ENCODE measurements at places on chromosomes 13 and 19. TPM values are rescaled to one million over a fixed set of nuclear protein-coding genes. Genes with fewer than 3 reads are reported as not detected.

- DNase-seq = no peak
Observed at GRCh38 chr13:31444266-31444856, 244.6 kb downstream of the B3GLCT start.

NLRP7 gene
- 0.13 TPM for total RNA-seq

DNA sequence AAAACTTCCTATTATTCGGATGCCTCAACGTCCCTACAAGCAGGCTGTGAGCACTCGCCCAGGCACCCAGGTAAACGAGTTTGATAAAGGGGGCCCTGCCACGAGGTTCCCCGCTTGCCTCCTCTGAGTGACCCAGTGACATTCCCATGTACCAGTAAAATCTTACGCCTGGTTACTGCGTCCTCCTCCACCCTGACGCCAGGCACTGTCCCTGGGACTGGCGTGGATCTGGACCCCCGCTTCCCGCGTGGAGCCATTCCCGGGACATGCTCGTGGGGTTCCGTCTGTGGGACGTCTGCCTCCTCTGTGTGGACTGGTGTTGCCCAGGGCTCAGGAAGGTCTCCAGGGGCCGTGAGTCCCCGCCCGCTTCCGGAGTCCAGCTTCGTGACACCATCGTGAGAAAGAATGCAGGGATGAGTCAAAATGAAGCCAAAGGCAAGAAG, 407 bp upstream of the ZNF550 start:
- DNase-seq = no peak

GRCh38 chr13:108427355-108427754, 157.8 kb downstream of the TNFSF13B start:
- DNase-seq = no peak

DNA sequence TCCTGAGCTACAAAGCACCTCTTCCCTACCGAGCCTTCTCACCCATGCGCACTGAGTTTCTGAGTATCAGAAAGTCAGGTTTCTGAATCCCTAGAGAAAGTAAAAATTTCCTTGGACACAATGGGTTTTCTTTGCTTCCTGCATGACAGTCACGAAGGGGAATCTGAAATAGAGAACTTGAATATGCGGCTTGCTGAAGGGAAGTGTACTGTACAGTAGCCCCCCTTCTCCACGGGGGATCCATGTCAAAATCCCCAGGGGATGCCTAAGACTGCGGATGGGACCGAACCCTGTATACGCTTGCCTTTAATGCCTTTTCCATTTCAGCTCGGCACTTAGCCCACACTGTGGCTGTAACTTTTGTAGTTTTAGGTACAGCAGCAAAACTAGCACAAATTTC, 107.9 kb downstream of the GGACT start:
- no peak for DNase-seq

- peak; percentile 61 for DNase-seq
Observed at GRCh38 chr13:68304286-68304893, 1074.3 kb upstream of the PCDH9 start.

CACNG7 gene
- not detected for total RNA-seq

GPC5 gene
- 0.50 TPM for total RNA-seq

DNA sequence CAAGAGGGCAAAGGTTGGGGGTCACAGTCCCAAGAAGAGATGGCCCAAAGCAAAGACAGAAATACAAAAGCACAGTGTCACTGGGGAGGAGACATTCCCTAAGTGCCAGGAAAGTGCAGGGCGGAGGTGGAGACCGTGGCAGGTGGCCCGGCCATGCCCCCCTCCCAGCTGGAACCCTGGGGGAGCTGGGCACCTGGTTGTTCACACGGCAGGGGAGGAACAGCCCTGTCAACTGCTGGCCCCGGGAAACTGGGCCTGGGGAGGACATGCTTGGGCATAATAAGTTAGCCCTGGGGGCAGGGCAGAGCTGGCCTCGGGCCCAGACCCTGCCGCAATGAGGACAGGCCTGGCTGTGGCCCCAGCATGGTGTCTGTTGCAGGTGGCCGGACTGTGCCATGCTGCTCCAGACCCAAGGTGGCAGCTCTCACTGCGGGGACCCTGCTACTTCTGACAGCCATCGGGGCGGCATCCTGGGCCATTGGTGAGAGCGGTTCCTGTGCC, 7.4 kb downstream of the HPN start:
- DNase-seq = no peak

EFNA2 gene
- 0.37 TPM for total RNA-seq

- DNase-seq = peak; percentile 62
Observed at GRCh38 chr13:26914624-26915023, 154.0 kb upstream of the GPR12 start.

CYP2B6 gene
- not detected for total RNA-seq

- no peak for DNase-seq
Observed at GRCh38 chr13:107845911-107846310, 369.4 kb downstream of the LIG4 start.

DNA sequence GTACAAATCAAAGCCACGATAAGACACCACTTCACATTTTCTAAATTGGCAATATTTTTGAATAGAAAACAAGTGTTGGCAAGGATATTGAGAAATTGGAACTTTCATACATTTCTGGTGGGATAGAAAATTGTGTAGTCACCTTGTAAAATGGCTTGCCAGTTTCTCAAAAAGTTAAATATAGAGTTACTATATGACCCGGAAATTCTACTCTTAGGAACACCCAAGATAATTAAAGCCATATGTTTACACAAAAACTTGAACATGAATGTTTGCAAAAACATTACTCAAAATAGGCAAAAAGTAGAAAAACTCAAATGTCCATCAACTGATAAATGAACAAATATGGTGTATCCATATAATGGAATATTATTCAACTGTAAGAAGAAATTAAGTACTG, 552.5 kb downstream of the TBC1D4 start:
- no peak for DNase-seq

DNA sequence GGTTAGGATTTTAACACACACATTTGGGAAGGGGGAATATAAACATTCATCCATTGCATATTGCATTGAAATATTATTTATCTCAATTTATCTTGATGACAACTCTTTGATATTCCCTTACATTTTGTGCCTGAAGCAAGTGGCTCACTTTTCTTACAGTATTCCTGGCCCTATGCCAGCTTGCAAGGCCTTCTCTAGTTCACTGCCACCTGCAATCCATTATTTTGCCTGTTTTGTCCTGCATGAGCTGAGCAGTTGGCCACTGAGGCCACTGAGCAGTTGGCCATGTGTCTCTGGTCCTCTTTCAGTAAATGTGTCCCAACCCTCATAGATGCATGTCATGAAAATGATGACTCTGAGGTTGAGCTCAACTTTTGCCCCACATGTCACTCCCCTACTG, 49.8 kb downstream of the CBY2 start:
- DNase-seq = no peak

All from SK-MEL-5 (cell line).